ENCODE measurements at places on chromosomes 1 and 21.

DNA sequence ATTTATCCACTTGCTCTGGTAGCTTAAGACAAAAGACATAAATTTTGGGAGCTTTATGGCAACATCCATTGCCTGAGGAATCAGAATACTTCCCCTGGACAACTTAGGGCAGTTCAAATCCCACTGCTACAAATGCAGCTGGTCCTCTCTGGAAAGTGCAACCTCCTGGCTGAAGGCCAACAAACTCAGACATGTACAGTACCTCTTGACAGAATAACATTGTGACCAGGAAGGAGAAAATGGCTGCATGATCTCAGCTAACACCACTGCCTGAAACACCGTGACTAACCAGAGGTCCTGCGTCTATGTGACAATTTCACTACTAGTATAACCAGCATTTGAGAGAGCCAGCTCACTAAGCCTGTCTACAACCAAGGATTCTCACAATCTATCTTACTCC is 218.9 kb downstream of the CRB1 start:
- DNase-seq, result no peak

- DNase-seq, result no peak
Measured at GRCh38 chr1:151989211-151989862, 4.3 kb downstream of the S100A10 start.

DNA sequence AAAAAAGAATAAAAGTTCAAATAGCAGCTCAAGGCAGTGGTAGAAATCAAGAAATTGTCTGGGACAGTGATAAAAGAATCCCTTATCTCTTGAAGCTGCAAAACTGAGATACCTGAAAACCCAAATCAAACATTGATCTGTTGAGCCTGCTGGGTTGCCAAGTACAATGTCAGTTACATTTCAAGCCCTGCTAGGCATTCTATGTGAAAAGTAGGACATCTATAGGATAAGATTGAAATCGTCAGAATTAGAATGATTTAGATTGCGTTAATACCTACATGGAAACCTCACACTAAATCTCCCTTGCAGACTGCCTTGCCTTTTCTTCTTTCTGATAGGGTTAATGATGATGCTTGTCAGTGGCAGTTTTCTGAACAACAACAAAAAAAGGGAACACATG is 1684.4 kb upstream of the B3GALT2 start:
- DNase-seq, result no peak

DNA sequence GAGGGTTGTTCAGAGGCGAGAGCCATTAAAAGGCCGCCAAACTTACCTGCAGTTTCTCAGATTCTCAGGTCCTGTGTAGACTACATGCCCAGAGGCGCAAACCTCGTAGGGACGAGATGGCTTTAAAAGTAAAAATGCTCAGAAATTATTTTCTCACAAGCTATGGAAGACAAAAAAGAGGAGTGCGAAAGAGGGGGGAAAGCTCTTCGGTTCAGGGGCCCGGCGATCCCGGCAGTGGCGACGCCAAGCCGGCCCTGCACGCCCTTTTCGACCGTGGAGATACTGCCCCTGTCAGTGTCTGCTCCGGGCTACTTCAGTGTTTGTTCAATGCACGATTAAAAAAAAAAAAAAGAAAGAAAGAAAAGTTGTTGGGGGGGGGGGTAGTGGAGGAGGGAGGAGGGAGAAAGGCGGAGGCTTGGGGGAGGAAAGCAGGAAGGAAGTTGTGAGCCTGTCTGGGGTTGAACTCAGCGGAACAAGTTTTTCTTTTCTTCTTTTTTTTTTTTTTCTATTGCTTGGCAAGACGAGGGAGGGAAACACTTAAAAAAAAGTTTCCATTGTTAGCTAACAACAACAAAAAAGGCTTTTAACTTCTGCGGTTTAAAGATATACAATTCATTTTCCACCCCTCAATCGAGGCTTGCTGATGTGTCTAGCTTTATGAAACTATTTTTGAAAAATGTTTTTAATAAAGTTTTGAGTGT is at the start of gene ITPKB:
Gene ITPKB (minus strand): TSS at position 288 of the 701 bp plus-strand sequence. CDS start 1,824 bp downstream, outside the sequence.
- no peak for DNase-seq
